ENCODE measurements at places on chromosomes 1 and 21.

GRCh38 chr1:93629101-93630059, 52.3 kb downstream of the BCAR3 start:
- no peak for DNase-seq

DNA sequence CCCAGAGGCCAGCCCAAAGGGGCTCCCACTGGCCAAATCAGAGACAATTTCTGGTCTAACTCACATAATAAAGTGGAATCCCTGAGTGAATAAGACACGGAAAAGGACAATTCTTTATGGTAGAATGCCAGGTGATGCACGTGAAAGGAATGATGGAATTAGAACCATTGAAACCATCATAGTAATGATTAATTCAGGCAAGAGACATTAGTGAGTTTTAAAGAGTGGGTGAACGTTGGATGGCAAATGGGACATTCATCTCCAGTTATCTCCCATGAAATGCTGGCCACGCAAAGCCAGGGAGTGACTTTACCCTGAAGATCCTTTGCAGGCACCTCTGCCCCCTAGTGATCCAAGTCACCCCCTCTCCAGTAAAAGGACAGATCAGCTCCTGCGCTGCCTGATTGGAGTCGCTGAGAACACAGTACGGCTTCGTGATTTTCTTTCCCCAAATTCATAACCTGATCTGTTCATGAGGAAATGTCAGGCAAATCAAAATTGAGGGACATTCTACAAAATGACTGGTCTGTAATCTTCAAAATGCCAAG, 87.5 kb downstream of the AJAP1 start:
- DNase-seq = no peak

- DNase-seq = no peak
Measured at GRCh38 chr1:48002142-48002541, 5.0 kb upstream of the TRABD2B start.

- no peak for DNase-seq
Measured at GRCh38 chr1:222754366-222755139, 17.6 kb downstream of the FAM177B start.

- DNase-seq = no peak
Measured at GRCh38 chr1:107952989-107953388, 12.0 kb downstream of the VAV3 start.

- no peak for DNase-seq
Measured at GRCh38 chr1:233022246-233022645, 71.8 kb downstream of the NTPCR start.

DNA sequence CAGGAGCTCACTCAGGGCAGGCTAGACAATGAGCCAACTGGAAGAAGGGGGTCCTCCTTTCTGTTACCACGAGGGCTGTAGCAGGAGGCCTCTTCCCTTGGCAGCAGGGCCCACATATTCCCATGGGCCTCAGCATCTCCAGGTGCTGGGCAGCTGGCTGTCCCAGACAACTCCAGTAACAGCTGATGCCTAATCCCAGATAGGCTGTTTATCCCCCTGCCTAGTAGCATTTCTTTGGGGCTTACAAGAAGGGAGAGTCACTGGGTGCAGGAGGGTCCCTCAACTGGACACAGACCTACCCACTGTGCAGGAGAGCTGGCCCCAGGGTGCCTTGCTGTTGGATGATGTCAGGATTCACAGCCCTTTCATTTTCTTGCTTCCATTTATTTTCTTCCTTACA, 278.2 kb downstream of the DSCAM start:
- DNase-seq = no peak

GRCh38 chr1:180952657-180953013, 39.9 kb downstream of the KIAA1614 start:
- DNase-seq = no peak

GRCh38 chr21:30044447-30045064, 104.8 kb upstream of the GRIK1 start:
- no peak for DNase-seq

DNA sequence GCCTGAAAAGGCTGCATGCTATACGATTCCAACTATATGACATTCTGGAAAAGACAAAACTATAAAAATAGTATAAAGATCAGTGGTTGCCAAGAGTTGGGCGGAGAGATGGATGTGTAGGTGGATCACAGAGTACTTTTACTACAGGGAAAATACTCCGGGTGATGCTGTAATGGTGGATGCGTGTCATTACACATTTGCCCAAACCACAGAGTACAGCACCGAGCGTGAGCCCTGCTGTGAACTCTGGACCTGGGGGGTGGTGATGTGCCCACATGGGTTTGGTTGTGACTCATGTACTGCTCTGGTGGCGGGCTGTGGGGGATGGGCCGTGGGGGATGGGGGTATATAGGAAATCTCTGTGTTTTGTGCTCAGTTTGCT, 162.7 kb upstream of the COL6A1 start:
- no peak for DNase-seq

GRCh38 chr21:46033410-46034400, 52.1 kb downstream of the COL6A1 start:
- no peak for DNase-seq

GRCh38 chr1:119347858-119348257, 20.7 kb upstream of the HAO2 start:
- no peak for DNase-seq

DNA sequence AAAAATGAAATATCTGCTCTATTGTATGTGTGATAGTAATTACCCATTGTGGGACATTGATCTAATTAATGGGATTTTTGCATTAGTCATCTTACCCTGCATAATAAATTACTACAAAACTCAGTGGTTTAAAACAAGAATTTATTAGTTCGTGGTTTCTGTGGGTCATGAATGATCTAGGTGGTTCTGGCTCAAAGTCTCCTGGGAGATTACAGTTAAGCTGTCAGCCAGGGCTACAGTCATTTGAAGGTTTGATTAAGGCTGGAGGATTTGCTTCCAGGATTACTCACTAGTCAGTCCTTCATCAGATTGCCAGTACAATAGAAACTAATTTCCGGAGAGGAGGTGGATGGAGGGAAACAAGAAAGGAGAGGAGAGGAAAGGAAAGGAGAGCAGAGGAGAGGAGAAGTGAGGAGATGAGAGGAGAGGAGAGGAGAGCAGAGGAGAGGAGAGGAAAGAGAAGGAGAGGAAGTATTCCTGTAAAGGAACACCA, 60.4 kb upstream of the TNFSF4 start:
- DNase-seq = no peak

DNA sequence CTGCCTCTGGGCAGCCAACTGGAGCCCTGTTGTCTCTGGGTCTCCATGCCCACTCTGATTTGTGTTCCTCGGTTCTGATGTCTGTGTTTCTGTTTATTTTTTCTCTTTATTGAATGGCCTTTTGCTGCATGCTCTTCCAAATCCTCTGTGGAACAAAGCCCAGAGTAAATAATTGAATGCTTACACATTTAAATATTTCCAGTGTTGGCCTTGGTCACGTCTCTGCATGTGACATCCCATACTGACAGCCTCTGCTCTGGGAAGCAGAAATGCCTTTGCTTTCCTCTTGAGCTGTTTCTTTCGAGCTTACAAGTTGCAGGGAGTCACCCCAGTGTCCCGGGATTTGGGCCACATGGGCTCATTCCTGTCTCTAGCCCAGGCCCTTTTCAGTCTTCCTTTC, 267.9 kb downstream of the PTPRU start:
- no peak for DNase-seq

- DNase-seq = no peak
Measured at GRCh38 chr21:34996304-34997101, 52.6 kb downstream of the RUNX1 start.

- DNase-seq = no peak
Measured at GRCh38 chr1:196063952-196064351, 544.3 kb downstream of the KCNT2 start.

DNA sequence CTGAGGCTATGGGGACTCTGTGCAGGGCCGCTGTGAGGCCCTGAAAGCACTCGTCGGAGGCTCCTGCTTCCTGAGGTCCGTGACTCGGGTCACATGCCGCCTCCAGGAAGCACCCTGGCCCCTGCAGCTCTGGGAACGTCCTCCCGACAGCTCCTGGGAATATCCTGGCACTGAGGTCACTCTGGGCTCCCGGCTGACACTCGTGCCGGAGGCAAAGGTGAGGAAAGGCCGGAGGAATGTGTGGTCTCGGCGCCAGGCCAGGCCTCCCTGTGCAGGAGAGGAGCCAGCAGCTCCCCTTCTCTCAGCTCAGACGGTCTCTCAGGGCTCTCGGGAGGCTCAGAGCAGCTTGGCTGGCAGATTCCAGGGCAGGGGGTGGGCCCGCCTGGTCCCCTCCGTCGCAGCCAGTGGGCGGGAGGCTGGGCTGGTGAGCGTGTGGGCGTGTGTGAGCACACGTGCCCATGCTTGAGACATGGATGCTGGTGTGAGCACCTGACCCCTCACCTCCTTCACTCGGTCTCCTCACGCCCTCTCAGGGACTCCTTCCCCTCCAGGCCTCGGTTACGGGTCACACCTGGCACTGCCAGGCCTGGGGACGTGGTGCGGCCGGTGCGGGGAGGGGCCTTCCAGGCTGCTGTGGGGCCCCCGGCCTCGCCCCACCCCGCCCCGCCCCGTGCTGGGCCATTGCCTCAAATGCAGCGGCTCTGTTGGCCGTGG, 5.5 kb upstream of the RNF223 start:
- DNase-seq = peak; percentile 75

DNA sequence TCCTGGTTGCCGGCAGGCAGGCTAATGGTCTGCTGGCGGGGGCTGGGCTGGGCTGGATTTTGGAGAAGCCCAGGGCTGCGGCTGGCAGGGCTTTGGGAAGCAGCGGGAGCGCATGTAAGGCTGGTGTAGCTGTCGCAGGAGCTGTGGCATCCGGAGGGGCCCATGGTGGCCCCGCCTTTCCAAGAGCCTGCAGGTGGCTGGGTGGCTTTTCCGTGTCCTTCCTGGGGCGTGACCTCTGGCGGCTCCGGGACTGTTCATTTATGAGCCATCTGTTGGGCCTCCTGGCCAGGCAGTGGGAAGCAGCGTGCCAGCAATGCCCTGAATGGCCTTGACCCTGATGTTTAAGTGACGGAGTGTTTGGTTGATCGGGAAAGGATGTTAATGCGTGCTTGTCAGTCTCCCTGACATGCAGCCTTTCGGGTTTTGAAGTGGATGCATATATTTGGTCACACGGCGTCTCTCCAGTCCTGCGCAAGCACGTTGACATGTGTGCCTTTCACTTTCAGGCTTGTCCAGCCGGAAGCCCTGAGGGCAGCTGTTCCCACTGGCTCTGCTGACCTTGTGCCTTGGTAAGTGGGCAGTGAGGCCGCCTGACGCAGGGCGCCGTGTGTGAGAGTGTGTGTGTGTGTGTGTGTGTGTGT, 38.5 kb downstream of the AGPAT3 start:
- DNase-seq = no peak

DNA sequence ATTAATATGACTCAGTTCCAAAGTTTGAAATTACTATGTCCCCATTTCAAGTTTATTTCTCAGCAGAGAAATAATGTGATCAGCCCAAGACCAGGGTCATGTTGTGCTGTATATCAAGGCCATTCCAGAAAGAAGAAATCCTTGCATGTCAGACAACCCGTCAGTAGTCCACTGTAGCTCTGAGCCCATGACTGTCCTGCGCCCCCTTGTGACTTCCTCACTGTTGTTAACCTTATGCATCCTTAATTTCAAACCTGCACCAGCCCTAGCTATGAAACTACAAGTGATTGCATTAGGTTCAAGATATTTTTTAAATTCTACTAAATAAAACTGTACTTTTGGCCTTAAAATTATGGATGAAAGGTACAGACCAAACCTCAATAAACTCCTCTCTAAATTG, 133.0 kb downstream of the LRRC7 start:
- DNase-seq = no peak

All from cardiac septum (tissue), 1 donor.